Stimulated activated CD4-positive, alpha-beta T cell treated with anti-CD3 and anti-CD28 coated beads, Interleukin-4, amount 100 ng/mL, for 4 hours (primary cell): ENCODE measurements at places on chromosomes 3 and 15.
A peak's percentile ranks its signal among the peaks of the same experiment; 100 is the strongest.

GRCh38 chr3:41417574-41417973, 218.3 kb downstream of the CTNNB1 start:
- no peak for DNase-seq

GRCh38 chr3:141279077-141279967, 47.7 kb downstream of the PXYLP1 start:
- DNase-seq = no peak

GRCh38 chr3:68447885-68448284, 484.5 kb downstream of the TAFA4 start:
- no peak for DNase-seq

GRCh38 chr3:31468433-31468832, 64.3 kb upstream of the STT3B start:
- no peak for DNase-seq

GRCh38 chr3:23421811-23422516, 218.8 kb downstream of the UBE2E2 start:
- no peak for DNase-seq

DNA sequence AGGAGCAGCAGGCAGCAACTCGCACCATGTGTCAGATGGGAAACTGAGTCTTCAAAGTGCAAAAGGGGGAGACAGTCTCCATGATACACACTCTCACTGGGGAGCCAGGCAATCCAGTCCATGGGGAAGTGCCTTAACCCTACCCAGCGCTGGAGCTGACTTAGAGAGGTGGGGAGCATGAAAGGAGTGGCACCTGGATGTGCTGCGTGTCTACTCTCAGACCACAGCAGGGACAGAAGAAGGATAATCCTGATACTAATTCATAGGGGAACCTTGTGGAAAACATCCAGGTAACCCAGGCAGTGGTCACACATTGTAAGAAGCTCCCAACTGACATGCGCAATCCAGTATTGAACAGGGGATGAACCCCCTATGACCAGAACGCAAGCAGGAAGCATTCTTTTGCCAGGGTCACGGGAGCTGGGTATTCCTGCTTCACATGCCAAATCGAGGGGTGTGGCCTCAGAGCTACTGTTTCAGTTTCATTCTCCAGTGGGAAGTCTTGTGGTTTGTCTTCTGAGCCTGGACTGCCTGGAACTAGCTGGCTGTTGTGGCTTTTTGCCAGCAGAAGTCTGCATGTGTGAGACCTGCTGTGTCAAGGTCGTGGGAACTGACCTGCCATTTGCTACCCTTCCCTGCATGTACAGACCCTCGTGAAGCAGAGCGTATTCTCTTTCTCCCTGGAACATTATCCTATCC, 367.6 kb upstream of the NDN start:
- no peak for DNase-seq

GRCh38 chr3:183298701-183299153, 45.7 kb downstream of the B3GNT5 start:
- no peak for DNase-seq

- no peak for DNase-seq
Measured at GRCh38 chr3:94524102-94524919, 461.4 kb downstream of the NSUN3 start.

- no peak for DNase-seq
Measured at GRCh38 chr15:68784206-68784605, 36.5 kb downstream of the ANP32A start.

GRCh38 chr3:9199775-9200174, 49.7 kb downstream of the SRGAP3 start:
- DNase-seq = no peak

DNA sequence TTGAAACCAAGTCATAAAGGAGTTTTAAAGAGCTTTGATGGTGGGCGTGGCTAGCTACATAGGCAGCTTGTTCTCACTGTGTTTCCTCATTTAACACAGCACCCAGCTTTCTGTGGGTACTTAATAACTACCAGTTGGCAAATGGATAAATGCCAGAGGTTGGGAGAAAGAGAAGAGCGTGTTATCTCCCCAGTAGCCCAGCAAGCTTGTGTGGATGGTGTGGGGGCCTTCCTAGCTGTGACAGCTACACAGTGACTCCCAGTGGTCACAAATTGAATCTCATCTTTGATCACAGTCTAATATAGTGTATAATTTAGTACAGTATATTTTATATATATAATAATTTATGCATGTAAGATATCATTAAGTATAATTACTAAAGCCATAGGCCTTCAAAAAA, 984.1 kb downstream of the EPHA3 start:
- no peak for DNase-seq

DNA sequence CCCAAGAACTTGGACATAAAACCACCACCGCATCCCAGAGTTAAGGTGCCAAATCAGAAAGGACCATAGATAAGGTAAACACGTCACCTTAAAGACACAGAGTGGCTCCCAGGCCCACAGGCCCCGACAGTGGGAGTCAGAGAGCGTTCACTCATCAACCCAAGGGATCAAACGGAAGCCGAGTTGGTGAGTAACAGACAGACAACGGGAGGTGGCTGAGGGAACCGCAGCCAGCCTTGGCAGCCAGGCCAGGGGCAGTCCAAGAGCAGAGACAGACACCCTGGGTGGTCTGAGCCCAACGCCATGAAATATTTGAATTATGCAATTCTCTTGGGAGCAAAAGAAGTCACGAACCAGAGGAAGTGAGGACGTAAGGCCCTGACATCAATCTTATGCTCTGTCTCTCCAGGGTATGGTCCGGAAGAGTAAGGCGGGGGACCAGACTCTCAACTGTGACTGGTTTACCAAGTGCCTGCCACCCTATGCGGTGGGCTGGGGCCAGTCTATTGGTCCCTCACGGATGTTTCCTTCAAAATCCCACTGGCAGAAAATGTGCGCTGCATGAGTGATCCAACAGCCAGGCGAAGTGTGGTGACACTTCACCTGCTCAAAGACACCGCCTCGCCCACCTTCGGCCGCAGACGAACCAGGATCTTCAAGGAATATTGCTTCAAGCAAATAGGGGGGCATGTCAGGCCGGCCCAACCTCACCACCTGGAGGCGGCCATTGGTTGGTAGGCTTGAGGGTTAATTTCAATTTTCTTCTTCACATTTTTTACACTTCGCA, 34.3 kb downstream of the TMEM44 start:
- no peak for DNase-seq

GRCh38 chr3:25895031-25895430, 105.1 kb downstream of the OXSM start:
- DNase-seq = no peak

GRCh38 chr3:4504340-4505261, 11.5 kb downstream of the ITPR1 start:
- DNase-seq = no peak

DNA sequence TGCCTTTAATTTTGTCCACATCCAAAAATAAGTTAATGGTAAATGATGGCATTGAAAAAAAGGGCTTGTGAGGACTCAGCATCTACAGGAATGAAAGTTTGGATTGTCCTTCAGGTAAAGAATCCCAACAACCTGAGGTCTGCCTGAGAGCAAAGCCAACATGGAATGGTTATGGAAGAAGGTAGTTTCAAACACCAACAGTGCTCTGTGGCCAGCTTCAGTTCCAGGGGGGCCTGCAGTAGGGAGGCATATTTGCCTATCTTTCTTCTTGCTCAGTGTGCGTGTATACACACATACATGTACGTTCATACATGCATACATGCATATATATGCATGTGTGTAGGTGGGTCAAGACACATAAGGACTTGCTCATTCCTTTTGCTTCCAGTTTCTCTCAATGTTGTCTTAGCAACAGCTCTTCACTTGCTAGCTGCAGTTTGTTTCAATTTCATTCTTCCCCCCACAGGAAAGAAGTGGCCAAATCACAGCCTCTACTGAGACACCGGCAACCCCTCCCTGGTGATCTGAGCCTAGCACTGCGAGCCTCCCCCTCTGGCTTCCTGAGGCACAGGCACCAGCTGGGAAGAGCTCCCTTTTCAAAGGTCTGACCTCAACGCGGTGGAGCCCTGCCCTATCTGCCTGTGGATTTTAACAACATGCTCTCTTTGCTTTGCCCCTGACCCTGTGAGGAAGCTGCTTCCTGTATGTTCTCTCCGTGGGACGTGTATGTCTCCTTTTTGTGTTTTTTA, 146.2 kb downstream of the KLF13 start:
- DNase-seq = peak; percentile 34

DNA sequence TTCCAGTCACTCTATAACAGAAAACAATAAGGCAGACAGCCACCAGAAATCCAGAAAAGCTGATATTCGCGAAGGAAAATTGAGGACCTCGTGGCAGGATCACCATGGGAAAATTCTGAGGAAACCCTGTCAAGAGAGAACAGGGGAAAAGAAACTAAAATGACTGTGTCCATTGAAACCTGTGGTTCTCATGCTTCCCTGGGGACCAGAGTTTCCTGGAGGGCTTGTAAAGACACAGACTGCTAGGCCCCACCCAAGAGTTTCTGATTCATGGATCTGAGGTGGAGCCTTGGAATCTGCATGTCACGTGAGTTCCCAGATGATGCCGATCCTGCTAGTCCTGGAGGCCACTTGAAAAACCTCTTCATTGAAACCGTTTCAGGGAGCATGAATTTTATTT, 420.5 kb downstream of the EPHB1 start:
- DNase-seq = no peak

GRCh38 chr3:130609166-130609979, 92.4 kb downstream of the COL6A6 start:
- DNase-seq = no peak

DNA sequence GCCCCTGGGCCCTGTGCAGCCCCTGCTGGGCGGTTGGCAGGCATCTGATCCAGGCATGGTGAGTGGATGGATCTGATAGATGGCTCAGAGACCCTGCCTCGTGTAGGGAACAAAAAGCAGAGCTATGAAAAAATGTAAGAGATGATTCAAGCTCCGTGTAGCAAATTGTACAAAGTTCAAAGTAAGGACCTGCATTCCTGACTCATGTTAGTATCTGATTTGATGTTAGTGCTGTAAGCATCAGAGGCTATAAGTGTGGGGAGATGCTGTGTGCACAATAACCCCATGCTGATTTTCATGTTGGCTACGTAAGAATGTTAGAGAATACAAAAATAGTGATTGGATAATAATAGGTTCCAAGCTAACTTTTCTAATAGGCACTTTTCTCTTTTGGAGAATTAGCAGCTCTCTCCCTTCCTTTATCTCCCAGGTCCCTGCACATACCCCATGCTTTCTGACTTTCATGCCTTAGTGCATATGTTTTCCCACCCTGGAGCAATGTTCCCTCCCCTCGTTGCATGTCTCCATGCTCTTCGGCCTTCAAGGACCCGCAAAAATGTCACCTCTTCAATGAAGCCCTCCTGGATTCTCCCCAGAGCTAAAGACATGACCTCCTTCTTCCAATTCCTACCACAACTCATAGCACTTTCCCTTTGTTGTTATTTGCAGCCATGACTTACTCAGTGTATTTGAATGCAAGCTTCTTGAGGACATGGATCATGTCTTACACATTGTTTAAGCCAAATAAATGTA, 1.6 kb downstream of the CCR9 start:
- DNase-seq = no peak

GRCh38 chr3:193910886-193911738, 224.8 kb upstream of the HES1 start:
- no peak for DNase-seq

- DNase-seq = peak; percentile 34
Measured at GRCh38 chr3:142447301-142447851, 461 bp downstream of the XRN1 start.

DNA sequence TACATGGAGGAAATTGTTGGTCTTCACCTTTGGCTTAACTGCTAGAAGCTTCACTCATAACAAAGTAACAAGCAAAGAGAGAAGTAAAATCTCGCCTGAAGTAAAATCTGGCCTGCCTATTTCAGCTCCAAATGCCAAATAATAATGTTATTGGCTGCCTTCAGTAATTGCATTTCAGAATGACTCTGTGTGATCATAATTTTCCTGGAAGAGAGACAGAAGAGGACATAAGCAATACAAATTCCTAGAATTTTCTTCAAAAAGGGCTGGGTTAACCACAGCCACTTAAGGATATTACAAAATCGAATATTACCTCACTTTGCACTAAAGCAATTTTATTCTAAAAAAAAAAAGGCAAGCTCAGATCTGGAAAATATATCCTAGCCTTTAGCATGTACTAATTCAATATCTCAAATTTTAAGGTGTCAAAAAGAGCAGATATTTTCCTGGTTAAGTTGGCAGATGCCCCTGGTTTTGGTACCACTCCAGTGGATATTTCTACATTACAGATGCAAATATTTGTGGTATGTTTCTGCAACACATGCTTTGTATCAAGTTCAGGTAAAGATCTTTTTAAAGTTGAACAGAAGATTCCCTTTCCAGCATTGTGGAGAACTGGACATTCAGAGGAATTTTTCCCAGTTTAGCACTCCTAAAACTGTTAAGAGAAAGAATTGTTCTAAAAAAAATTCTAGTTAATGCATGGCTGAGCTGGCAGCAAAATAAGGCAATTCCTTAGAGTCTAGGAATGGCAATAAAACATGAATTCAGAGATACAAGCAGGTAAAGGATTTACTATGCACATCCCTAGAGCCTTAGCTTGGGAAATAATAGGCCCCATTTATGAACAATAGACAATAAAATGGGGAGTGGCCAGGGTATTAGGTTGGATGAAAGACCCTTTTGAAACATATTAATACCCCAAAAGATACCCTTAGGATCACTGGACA, 116.7 kb downstream of the STAC start:
- no peak for DNase-seq

DNA sequence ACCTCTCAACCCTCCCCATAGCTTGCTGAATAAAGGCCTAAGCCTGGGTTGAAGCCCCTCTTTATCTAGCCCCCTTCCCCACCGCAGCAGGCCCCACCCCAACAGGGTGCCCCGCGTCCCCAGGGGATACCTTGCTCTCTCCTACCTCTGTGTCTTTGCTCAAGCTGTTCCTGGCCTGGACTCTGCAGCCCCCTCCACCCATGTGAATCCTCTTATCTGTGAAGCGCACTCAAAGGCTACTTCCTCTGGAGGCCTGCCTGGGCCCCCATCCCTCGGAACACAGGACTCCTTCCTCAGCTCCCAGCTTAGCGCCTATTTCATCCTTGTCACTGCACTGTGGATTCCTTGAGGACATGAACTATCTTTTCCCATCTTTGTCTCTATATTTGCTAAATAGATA, 61.4 kb upstream of the HERC1 start:
- DNase-seq = no peak

GRCh38 chr3:140394488-140395133, 283.3 kb upstream of the TRIM42 start:
- no peak for DNase-seq

- no peak for DNase-seq
Measured at GRCh38 chr3:171811913-171812335, 1.6 kb upstream of the PLD1 start.

GRCh38 chr3:13529196-13530112, 19.5 kb upstream of the FBLN2 start:
- no peak for DNase-seq

GRCh38 chr15:81962482-81962881, 83.3 kb downstream of the MEX3B start:
- DNase-seq = no peak

DNA sequence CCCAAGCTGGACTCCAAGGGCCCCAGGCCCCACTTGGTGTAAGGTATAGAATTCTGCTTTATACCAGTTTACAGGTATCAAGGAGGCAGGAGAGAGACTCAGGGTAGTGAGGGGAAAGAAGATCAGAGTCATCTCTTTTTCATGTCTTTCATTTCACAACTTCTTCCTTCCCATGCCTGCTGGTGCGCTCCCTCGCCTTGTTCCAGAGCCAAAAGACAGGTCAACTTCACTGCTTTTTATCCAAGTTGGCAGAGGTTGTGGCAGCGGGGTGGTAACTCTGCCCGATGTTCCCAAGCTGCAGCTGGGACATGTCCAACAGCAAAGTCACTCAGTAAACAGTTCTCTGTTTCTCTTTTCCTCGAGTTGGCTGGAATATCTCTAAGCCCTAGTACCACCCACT, 86.3 kb upstream of the TCF12 start:
- DNase-seq = no peak

- no peak for DNase-seq
Measured at GRCh38 chr15:66570842-66571478, 5.2 kb upstream of the LCTL start.
